ENCODE measurements at places on chromosomes 12 and 14. TPM values are rescaled to one million over a fixed set of nuclear protein-coding genes. Genes with fewer than 3 reads are reported as not detected.

- no peak for DNase-seq
These were observed 180.2 kb downstream of the TSPAN9 start for GRCh38 chr12:3257411-3257810.

Gene FKBP4
- 43.7 TPM for polyA plus RNA-seq

DNA sequence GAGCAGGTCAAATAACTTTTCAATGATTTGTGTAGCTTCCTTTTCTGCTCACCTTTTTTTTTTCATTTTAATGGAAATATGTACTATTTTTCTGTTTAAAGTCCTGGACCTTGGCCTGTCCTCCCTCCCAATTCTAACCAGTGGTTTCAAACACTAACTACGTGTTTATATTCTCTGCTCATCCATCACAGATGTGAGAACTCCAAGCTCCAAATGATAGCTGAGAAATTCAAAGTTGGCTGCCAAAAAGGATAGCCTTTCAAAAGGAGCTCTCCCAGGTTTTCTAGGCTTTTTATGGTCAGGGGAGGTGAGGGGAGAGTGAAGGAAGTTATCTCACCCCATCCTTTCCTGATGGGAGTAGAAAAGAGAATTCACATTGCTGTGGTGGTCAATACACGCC, 486.0 kb upstream of the TBX3 start:
- no peak for DNase-seq

DNA sequence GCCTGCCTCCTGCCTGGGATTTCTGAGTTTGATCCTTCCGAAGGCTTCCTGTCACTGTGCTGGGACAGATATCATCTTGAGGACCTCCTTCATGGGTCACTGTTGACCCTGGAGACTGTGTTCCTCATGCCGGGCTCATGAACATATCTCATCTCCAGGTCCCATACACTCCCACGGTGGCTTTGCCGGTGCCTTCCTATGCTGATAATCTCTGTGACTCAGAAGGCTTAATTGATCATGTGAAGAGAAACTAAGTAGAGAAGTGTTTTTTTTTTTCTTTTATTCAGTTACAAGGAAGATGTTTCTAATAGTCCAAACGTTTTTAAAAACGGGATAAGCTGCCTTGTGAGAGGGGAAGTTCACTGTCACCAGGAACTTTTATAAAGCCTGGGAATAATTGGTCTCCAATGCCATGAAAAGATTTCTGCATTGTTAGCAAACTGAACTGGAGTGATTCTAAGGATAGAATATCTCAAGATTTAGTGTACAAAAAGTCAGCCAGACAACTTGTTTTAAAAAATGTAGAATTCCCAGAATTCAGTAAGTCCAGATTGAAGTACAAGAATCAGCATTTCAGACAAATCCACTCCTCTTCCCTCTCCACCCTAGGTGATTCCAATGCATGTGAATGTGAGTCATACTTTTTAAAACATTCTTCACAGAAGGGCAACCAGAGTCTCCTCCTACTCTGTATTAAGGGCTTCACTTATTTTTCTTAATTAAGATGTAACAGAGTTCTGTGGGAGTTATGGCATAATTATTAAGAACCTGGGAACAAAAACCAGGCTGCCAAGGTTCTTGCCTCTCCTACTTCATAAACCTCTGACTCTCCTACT, 139.8 kb upstream of the LGR5 start:
- DNase-seq: no peak

- DNase-seq: no peak
These were observed 828.9 kb downstream of the VRK1 start for GRCh38 chr14:97626088-97626487.

- DNase-seq: no peak
These were observed 1.4 kb upstream of the ABCD2 start for GRCh38 chr12:39620659-39621658.

Gene SYNDIG1L
- 0.19 TPM for polyA plus RNA-seq

Gene RFX4
- polyA plus RNA-seq: not detected

DNA sequence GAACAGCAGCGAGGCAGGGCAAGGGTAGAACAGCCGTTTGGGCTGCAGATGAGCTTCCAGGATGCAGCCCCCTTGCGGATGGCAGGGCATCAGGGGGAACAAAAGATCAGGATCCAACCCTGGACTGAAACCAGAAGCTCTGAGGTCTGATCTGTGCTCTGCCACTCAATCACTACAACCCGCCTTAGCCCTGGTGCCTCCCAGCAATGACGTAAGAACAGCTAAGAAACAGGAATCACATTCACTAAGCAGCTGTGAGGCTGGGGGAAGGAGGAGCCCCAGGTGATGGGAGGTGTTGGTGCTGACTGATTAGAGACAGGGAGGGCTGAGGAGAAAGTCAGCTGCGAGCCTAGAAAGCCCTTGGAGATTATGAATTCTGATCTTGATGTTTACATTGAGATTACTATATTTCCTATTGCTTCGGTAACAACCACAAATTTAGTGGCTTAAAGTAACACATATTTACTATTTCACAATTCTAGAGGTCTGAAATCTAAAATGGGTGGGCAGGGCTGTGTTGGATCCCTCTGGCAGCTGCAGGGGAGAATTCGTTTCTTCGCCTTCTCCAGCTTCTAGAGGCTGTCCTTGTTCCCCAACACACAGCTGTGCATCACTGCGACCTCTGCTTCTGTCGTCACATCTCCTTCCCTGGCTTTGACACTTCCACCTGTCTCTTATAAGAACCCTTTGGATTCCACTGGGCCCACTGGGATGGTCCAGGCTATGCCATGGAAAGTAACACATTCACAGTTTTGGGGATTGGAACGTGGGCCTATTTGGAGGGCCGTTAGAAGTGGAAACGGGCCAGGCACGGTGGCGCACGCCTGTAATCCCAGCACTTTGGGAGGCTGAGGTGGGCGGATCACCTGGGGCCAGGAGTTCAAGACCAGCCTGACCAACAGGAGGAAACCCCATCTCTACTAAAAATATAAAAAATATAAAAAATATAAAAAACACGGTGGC, 6.1 kb upstream of the CD9 start:
- no peak for DNase-seq

- no peak for DNase-seq
These were observed 27.0 kb downstream of the PDE6H start for GRCh38 chr12:14999695-15000365.

Data from urinary bladder (tissue), 4 donors.